ENCODE measurements at places on chromosomes 11 and 22.

- no peak for DNase-seq
These were observed 2.6 kb downstream of the ESAM start for GRCh38 chr11:124759266-124760204.

DNA sequence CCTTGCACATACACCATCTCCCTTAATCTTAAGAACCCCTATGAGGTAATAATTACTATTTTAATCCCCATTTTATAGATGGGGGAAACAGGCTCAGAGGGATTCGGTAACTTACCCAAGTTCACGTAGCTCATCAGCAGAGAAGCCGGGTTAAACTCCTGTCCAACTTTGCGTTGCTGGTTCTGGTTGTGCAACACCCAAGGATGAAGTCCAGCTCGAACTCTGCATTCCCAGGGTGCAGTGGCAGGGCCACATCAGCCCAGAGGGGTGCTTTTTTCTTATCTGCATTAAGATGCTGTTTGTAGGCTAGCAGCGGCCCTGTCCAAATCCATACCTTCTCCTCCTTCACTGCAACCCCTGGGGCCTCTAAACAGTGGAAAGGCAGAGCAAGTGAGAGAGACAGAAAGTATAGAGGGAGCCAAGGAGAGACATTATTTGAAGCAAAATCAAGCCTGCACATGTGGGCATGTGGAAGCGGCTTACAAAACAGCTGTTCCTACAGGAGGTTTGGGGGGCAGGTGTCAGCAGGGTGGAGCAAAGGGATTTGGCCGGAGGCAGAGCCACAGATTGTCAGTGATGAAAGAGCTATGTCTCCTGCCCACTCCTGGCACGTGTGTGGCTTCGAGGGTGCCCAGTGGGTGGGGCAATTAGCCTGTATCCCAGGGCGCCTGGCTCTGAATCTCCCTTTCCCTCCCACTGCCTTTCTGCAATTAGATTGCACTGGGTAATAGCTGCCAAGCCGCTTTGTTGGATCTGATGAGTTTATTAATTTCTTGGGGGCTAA, 129.5 kb upstream of the TBCEL start:
- DNase-seq: no peak

DNA sequence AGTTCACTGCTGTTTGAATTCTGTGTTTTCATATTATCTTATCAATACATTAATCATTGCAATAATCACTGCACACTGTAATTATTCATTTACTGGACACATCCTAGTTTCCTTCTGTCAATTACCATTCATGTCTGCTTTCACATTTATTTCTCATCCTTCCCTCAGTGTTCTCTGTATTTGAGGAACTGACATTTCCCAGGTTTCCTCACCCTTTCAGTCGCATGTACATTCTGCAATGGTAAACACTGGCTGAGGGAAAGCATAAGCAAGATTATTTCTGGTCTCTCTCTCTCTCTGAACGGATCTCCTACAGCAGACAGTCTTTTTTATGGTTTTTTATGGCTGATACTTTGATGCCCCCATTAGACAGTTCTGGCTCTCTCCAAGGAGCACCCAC, 4.2 kb upstream of the HBD start:
- no peak for DNase-seq

GRCh38 chr22:23511627-23512347, 68.3 kb downstream of the IGLL1 start:
- no peak for DNase-seq

DNA sequence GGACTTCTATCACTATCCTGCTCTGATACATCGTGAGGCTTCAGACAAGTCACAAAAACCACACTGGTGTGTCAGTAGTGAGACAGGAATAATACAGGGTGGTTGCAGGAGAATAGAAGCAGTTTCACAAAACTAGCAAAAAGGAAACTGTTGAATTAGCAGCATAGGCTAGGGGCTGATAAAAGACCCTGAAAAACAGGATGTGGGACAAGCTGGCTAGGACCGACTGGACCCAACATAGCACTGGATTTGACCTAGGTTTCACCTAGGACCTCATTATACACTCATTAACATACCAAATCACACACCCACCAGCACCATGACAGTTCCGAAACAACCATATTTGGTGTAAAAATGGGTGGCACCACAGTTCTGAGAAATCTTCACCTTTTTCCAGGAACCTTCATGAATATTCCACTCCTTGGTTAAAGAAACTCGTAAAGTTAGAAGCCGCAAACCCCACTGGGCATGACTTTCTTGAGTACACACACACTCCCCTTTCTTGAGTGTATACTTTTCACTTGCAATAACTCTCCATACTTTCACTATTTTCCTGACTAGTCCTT, 76.2 kb downstream of the SLC1A2 start:
- no peak for DNase-seq

All from activated B cell treated with CpG ODN at 0.5 μM for 24 hours (primary cell).